ENCODE measurements at places on chromosomes 4 and X. TPM values are rescaled to one million over a fixed set of nuclear protein-coding genes. Genes with fewer than 3 reads are reported as not detected.
A peak's percentile ranks its signal among the peaks of the same experiment; 100 is the strongest.

DNA sequence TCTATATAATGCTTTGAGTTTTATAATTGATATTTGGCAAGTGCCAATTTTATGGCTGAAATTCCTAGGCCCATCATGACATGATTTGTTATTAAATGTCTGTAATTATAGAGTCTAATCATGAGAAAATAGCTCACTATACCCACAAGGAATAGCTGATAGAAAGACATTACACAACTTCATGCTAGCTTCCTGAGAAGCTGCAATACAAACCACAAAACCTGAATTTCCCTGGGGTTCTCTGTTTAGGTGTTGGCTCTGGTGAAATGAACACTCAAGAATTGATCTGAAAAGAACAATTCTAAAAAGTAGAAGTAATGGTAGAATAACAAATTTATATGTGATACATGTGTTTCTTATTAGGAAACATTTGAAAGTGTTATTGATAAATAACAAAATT, 169.6 kb downstream of the GASK1B start:
- DNase-seq, result no peak
- peaks cover 17% of the 10 kb centered on the region for H3K4me1 ChIP-seq
- no peaks in the 10 kb centered on the region for H3K36me3 ChIP-seq

- peak overlapping the region; percentile 99 for H3K27ac ChIP-seq
- H3K4me1 ChIP-seq, result no peaks in the 10 kb centered on the region
- no peaks in the 10 kb centered on the region for H3K27me3 ChIP-seq
- H3K36me3 ChIP-seq, result no peaks in the 10 kb centered on the region
Measured at GRCh38 chr4:38004062-38004461, 43.9 kb downstream of the PTTG2 start.

DNA sequence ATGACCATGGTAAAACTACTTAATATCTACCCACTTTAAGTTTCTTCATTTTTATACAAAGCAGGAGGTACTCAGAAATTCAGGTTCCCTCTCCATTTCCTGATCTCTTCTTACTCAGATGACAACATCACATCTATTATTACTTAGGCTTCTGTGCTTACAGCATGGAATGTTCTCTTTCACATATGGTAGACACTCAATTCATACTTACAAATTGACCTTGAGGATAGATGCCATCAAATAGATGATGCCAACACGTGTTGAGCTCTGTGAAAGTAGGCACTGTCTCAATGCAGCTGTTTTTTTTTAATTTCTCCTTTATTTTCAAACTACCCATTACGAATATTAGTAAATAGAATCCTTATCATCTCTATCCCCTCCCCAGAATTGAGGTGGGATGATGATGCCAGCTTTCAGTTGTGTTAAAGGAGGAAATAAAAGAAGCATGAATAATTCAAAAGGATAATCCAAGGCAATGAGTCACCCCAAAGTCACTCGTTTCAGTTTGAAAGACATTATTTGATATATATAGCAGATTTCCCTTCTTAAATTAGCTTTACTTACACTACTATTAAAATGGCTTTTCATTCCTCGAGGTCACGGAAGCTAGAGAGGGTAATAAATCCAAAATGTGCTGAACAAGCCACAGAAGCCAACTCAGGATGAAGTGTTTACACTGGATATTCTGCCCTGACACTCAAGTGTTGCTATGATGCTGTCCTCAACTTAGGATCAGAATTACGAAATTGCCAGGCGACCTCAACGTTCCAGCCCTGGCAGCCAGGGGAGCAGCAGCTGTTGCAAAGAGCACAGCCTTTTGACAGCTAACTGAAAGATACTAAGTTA, 124.2 kb upstream of the EOLA2 start:
- no peak for DNase-seq
- H3K4me1 ChIP-seq, result no peaks in the 10 kb centered on the region
- H3K4me3 ChIP-seq, result no peak overlapping the region
- H3K36me3 ChIP-seq, result no peaks in the 10 kb centered on the region

DNA sequence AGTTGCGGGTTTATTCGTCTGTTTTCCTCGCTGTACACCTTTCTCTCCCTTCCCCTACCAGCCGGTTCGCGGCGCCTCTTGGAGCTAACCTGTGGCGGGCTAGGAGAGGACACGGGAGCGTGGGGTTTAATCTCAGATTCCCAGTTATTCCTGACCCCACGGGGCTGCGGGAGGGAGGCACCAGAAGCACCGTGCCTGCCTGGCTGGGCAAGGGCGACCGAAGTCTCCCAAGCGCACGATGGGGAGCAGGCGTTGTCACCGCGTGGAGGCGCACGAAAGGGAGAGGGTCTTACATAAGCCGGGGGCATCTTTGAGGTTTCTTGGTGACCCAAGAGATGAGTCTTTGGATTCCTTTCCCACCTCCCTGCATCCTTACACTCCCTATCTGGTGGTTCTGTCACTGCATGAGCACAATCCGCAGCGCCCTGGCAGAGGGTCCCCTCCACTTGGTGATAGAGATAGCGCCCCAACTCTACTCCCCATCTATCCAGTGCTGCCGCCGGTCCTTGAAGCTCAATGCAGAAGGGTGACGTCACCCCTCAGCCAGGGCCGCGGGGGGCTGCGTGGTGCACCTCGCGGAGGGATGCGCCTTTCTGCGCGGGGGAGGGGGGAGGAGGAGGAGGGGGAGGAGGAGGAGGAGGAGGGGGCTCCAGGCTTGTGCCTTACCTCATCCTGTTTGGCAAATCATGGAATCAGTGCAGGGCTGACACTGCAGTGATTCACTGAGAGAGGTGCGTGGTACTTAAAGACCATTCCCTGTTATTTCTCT, 793 bp downstream of the TSPAN7 start:
- peak overlapping the region; percentile 52 for H3K27ac ChIP-seq
- peak; percentile 45 for DNase-seq
- H3K36me3 ChIP-seq, result no peaks in the 10 kb centered on the region
- peak overlapping the region; percentile 42 for H3K4me3 ChIP-seq

PLK4 gene
- 1.0 TPM for total RNA-seq

Data from uterus (tissue), 4 donors.